Vagina (tissue), 2 donors: ENCODE measurements at places on chromosomes 7 and 10. TPM values are rescaled to one million over a fixed set of nuclear protein-coding genes. Genes with fewer than 3 reads are reported as not detected.

- peak; percentile 90 for DNase-seq
- no peak overlapping the region for H3K4me3 ChIP-seq
- no peak overlapping the region for H3K27ac ChIP-seq
Measured at GRCh38 chr10:44925224-44925623, 14.1 kb downstream of the TMEM72 start.

DNA sequence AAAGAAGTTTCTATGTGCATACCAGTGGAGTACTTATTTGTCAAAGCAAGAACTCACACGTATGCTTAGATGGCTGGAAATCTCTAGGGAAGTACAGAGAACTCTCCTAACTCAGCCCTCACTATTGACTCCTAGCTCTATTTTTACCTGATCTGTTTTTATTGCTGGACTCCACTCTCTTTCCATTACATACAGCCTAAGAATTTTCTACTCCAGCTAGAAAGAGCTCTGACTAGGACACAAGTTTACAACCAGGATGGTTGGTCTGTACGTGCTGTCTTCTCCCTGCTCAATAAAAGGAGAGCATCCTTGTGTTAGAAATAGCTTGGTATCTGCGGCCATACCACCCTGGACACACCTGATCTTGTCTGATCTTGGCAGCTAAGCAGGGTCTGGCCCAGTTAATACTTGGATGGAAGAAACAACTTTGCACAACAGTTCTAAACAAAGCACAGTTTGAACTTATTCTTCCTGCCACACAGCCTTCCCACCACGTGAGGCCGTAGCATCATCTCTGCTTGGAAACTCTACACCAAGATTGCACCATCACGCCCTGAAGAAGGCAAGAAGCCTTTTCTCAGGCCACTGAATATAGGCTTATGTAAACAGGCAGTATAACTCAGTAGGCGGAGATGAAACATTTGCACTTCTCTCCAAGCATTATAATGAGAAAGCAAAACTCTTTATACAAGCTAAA is 50.7 kb downstream of the KCNMA1 start:
- no peak for DNase-seq
- peaks cover 17% of the 10 kb centered on the region for H3K4me1 ChIP-seq
- no peaks in the 10 kb centered on the region for H3K27me3 ChIP-seq
- no peak overlapping the region for H3K4me3 ChIP-seq
- H3K27ac ChIP-seq, result peak overlapping the region; percentile 62

The TAS2R41 gene
- not detected for total RNA-seq

GRCh38 chr10:37667736-37668135 is 189.7 kb downstream of the ZNF248 start:
- no peak for DNase-seq
- no peak overlapping the region for H3K4me3 ChIP-seq
- no peaks in the 10 kb centered on the region for H3K4me1 ChIP-seq
- no peaks in the 10 kb centered on the region for H3K27me3 ChIP-seq

DNA sequence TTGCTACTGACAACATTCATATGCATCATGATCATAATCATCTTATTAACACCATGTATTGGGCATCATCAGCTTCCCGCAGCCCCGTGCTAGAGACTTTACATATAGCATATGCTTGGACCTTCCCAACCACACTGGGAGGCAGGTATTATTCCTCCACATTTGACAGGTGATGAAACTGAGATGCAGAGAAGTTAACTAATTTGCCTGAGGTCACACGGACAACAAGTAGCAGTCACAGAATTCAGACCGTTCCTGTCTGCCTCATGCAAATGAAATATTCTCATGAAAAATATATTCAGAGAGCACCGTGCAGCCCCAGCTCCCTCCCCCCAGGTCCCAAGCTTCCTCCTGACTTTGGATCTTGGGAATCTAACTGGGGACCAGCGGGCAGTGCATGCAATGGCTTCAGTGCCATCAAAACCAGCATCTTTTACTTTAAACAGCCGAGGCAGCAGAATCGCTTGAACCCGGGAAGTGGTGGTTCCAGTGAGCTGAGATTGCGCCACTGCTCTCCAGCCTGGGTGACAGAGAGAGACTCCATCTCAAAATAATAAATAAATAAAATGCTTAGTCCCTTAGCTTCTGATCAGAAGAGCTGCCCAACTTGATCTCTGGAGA is 112.2 kb upstream of the GPR26 start:
- no peaks in the 10 kb centered on the region for H3K36me3 ChIP-seq
- peak; percentile 42 for DNase-seq
- no peak overlapping the region for H3K4me3 ChIP-seq
- H3K27ac ChIP-seq, result no peak overlapping the region

The ADIRF gene
- 374 TPM for total RNA-seq

- no peak overlapping the region for H3K27ac ChIP-seq
- DNase-seq, result no peak
- H3K27me3 ChIP-seq, result no peaks in the 10 kb centered on the region
- no peaks in the 10 kb centered on the region for H3K36me3 ChIP-seq
- H3K4me1 ChIP-seq, result no peaks in the 10 kb centered on the region
- H3K4me3 ChIP-seq, result no peak overlapping the region
Measured at GRCh38 chr7:79227044-79227443, 226.4 kb downstream of the MAGI2 start.

The KAZALD1 gene
- total RNA-seq, result 4.2 TPM
